ENCODE measurements at places on chromosomes 6 and 20.

- H3K4me3 ChIP-seq: no peak overlapping the region
- no peak overlapping the region for H3K27ac ChIP-seq
- no peak for DNase-seq
These were observed 16.0 kb downstream of the HTR1B start for GRCh38 chr6:77447254-77447653.

DNA sequence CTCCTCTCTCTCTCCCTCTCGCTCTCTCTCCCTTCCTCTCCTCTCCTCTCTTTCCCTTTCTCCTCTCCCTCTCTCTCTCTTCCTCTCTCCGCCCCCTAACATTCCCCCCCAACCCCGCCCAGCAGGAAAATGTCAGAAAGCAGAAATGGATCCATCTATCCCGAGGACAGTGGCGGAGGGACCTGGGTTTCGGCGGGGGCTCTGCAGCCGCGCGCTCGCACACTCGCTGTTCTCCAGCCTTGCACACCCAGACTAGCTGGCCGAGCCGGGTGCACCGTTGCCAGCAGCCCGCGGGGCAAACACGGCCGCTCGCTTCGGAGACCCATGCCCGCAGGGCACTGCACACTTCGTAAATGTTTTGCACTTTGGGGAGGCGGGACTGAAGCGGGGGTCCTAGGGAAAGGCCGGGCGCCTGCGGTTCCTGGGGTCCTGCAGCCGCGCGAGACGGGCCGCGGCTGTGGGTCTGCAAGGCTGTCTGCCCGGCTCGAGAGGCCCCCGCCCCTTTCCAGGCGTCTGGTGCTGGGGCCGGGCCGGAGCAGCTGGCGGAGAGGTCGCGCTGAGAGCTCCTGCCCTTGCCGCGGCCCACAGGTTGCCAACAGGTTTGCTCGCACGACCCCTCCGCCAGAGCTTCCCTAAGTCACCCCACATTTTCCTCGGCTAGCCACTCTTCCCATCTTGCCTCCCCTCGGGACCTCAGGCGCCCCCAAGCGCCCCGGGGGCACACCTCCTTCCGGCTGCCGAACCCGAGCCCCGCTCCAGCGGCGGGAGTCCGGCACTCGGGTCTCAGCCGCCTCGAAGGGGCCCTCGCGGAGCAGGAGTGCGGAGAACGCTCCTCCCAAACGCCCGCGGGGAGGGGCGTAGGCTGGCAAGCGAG is 818 bp upstream of the MDGA1 start:
- H3K4me3 ChIP-seq: peak overlapping the region; percentile 29
- peaks cover 71% of the 10 kb centered on the region for H3K27me3 ChIP-seq
- H3K4me1 ChIP-seq: peaks cover 2% of the 10 kb centered on the region

DNA sequence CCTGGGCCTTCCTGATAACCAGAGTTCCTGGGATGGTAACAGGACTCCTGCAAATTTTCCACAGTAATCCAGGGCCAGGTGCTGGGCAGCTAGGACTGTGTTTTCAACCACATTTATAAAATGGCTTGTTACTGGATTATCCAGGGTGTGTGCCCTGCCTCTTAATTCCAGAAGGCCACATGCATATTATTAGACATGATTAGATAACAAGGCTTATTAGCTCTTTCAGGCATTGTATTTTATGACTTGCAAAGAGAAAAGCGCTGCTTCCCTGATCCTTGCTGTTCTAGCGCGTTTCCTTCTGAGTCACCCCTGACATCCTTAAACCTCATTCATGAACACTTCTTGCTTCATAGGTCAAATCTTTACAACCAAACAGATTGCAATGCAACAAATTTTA is 208.6 kb downstream of the UST start:
- peaks cover 12% of the 10 kb centered on the region for H3K36me3 ChIP-seq
- H3K27me3 ChIP-seq: no peaks in the 10 kb centered on the region
- no peaks in the 10 kb centered on the region for H3K4me1 ChIP-seq
- no peak for DNase-seq

GRCh38 chr6:157779705-157780604 is 43.1 kb upstream of the SNX9 start:
- no peak overlapping the region for H3K27ac ChIP-seq
- DNase-seq: no peak
- no peaks in the 10 kb centered on the region for H3K36me3 ChIP-seq
- H3K27me3 ChIP-seq: no peaks in the 10 kb centered on the region
- H3K4me3 ChIP-seq: no peak overlapping the region

DNA sequence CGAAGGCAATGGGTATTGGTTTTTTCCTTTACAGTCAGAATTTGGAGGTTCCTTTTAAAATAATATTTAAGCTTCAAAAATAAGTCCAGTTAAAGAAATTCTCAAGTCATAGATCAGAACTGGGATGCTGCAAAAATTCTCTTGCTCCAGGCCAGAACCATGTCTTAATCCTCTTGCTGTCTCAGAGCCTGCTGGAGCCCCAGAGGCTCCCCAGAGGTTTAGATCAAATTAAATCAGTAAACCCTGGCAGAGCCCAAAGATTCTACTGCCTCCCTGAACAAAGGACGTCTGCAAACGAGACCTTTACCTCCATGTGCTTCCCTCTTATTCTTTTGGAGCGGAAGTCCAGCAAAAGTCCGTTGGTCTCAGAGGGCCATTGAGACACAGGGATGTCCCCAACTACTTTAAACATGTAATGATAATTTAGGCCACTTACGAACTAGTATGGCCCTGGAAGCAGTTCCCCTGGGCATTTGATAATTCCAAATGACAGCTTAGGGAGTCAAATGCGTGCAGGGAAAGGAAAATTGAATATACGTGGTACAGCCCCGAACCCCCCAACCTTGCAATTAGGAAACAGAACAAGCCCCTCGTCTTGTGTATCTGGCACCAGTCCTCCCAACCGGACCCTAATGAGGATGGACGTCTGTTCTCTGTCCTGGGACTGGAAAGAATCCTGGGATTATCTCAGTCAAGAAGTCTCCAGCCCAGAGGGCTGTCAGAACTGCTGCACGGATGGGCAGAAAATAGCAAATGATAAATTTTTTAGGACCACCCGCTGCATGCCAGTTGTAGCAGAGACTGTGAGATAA is 31.5 kb downstream of the SULF2 start:
- H3K36me3 ChIP-seq: no peaks in the 10 kb centered on the region
- no peaks in the 10 kb centered on the region for H3K27me3 ChIP-seq
- H3K4me3 ChIP-seq: no peak overlapping the region
- DNase-seq: no peak

DNA sequence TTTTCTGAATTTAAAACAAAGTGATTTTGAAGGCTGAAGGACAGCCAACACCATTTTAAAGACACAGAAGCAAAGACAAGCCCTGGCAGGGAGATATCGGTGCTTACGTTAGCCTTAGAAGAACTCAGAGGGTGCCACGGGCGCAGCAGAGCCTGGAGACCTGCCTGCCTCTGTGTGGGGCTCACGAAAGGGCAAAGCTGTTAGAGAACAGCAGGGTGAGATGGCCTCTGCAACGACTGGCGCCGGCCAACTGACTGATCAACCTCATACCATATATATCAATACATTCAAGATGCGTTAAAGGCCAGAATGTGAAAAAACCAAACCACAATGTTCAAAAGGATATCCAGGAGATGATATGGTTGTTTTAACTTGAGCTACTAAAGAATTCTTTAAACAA is 151.0 kb upstream of the RPS6KA2 start:
- DNase-seq: no peak
- no peak overlapping the region for H3K27ac ChIP-seq
- H3K27me3 ChIP-seq: no peaks in the 10 kb centered on the region
- no peaks in the 10 kb centered on the region for H3K4me1 ChIP-seq

- H3K27ac ChIP-seq: no peak overlapping the region
- H3K4me1 ChIP-seq: no peaks in the 10 kb centered on the region
- H3K27me3 ChIP-seq: no peaks in the 10 kb centered on the region
- H3K4me3 ChIP-seq: no peak overlapping the region
- DNase-seq: no peak
These were observed 50.9 kb downstream of the ALDH5A1 start for GRCh38 chr6:24545691-24546090.
